T-helper 9 cell (primary cell): ENCODE measurements at places on chromosomes 4 and X.

DNA sequence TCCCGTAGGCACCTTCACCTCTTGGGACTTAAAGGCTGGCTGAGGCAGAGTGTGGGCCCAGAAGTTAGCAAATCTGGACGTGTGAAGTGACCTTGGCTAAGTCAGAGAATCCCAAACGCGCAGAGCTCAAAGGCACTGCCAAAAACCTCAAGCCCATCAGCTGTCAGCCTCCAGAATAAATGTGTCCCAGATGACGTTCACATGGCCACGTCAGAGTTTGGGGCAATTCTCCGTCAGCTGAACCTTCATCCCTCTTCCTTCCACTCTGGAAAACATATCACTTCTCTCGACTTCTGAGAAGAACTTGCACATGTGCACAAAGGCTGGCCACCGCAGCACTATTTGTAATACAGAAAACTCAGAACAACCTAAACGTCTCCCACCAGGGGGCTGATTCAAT, 35.7 kb upstream of the APLN start:
- no peak for DNase-seq

GRCh38 chr4:76658231-76659102, 223.4 kb downstream of the SHROOM3 start:
- no peak for DNase-seq

GRCh38 chr4:23750125-23750524, 139.7 kb downstream of the PPARGC1A start:
- no peak for DNase-seq

- DNase-seq = no peak
Measured at GRCh38 chrX:129717892-129718291, 20.9 kb upstream of the XPNPEP2 start.

- no peak for DNase-seq
Measured at GRCh38 chrX:31652650-31653049, 580.8 kb upstream of the FTHL17 start.

DNA sequence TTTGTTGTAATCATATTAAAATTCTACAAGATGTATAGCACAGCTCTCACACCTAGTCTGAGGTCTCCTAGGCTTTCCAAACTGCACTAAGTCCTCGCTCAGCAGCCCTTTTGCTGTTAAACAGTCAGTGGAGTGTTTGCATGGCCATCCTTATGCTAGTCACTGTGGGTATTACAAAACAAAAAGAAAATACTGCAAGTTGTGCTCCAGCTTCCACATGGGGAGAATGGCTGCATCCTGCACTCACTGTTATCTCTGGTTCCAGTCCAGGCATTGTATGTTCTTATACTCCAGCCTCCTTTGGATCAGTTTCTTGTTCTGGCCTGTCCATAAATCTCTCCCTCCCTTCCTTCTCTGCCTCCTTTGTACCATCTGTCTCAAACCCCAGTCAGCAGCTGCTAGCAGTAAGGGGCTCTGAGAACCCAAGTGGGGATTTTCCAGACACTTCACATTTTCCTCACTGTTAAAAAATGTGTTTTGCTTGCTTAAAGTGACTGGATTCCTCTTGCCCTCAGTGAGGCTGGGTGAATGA, 38.5 kb upstream of the BMP15 start:
- DNase-seq = no peak

DNA sequence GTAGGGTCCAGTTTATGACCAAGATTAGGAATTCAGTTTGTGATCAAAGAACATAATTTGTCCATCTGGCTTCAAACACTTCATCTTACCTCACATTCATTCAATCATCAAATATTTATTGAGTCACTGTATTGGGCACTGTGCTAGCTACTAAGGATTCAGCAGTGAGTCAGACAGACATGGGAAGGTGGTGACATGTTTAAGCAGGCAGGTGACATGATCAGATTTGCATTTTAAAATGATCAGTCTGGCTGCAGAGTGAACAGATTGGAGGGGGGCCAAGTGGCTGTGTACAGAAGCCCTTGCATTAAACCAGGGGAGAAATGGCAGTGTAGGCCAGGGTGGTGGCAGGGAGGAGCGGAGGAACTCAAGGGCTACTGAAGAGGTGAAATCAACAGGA, 25.1 kb upstream of the APLN start:
- DNase-seq = no peak

- no peak for DNase-seq
Measured at GRCh38 chr4:77310931-77311330, 153.9 kb downstream of the CCNG2 start.

DNA sequence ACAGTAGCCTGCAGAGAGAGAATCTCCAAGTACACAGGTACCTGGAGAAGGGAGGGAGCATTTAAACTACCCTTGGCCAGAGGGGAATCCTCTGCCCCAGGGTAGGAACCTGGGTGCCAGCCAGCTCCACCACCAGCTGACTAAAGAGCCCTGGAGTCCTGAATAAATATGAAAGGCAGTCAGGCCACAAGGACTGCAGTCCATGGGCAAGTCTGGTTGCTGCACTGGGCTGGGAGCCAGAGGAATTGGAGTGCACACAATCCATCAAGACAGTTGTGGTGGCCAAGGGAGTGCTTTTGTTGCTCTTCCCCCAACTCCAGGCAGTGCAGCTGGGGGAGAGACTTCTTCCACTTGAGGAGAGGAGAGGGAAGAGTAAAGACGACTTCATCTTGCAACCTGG, 172.5 kb downstream of the HNRNPD start:
- DNase-seq = no peak

GRCh38 chr4:89294573-89295269, 12.9 kb downstream of the GPRIN3 start:
- DNase-seq = no peak

DNA sequence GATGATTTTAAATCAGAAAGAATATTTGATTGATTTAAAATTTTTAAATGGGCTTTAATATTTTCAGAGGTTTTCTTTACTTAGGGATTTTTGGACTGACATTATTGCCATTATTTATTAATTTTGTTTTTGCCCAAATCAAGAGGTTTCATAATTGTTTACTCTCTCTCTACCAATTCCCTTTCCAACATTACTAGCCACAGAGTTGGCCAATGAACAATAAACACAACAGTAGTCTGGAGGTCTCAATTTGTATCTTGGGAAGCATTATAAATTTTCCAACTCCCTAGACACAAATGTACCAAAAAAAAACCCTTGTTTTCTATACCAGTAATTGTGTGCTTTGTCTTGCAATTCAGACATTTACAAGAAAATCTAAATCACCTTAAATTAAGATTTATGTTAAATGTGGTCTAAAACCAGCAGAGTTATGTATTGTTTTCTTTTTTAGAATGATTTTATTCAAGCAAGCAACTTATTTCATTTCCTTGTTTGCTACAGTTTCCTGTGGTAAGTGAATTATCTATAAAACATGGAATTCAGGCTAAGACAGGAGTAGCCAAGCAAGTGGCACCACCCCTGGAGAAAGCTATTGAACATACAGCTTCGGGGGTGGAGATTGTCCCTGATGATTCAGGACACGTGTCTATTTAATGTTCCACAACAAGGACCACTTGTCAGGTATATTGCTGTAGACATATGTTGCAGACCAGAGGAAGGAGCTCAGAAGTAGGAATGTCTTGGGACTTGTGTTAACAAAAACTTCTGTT, 622 bp downstream of the KLKB1 start:
- DNase-seq = no peak
